PC-9 (cell line): ENCODE measurements at places on chromosomes 4 and X. TPM values are rescaled to one million over a fixed set of nuclear protein-coding genes. Genes with fewer than 3 reads are reported as not detected.
A peak's percentile ranks its signal among the peaks of the same experiment; 100 is the strongest.

AMOT gene
- total RNA-seq: 83.0 and 88.0 TPM in 2 replicates

FABP2 gene
- not detected in 2 replicates for total RNA-seq

NXF2B gene
- not detected in 2 replicates for total RNA-seq

ARL13A gene
- not detected in 2 replicates for total RNA-seq

ATP7A gene
- total RNA-seq: 13.0 and 13.8 TPM in 2 replicates

HTR2C gene
- total RNA-seq: 0.28 and 0.33 TPM in 2 replicates

GRCh38 chrX:105488716-105489115 is 268.2 kb upstream of the TEX13A start:
- no peak for DNase-seq

DNA sequence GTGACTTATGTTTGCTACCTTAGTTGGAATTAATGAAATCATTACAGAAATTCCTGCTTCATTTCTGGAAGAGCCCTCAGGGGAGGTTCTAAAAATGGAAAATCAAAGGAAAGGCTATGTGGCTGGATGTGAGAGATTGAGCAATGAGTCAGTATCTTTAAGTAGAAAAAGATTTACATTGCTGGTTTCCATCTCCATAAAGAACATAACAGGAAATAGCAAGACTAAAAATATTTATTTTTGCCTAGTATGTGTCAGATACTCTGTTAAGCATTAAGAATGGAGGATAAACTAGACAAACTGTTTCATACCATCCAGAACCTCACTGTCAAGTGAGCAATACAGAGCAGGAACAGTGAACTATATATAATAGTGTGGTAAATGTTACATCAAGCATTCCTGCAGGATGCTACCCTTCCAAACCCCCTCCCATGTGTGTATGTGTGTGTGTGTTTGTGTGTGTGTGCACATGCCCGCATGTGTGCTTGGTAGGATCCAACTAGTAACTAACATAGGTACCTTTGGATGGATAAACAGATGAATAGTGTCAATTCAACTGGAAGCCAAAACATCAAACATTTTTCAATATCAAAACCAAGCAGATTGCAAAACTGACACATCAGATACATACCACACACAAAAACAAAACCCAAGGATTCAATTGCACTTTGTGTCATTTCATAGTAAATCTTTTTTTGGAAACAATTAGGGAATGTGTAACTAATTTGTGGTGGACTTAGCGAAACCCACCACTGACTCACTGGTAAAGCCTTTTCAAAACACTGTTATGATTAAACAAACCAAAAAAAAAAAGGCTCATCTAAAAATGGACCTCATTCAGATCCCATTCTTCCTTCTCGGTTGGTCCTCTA is 223.4 kb downstream of the SHROOM3 start:
- DNase-seq: no peak

GRCh38 chrX:88437563-88437962 is 309.5 kb upstream of the CPXCR1 start:
- DNase-seq: no peak

DNA sequence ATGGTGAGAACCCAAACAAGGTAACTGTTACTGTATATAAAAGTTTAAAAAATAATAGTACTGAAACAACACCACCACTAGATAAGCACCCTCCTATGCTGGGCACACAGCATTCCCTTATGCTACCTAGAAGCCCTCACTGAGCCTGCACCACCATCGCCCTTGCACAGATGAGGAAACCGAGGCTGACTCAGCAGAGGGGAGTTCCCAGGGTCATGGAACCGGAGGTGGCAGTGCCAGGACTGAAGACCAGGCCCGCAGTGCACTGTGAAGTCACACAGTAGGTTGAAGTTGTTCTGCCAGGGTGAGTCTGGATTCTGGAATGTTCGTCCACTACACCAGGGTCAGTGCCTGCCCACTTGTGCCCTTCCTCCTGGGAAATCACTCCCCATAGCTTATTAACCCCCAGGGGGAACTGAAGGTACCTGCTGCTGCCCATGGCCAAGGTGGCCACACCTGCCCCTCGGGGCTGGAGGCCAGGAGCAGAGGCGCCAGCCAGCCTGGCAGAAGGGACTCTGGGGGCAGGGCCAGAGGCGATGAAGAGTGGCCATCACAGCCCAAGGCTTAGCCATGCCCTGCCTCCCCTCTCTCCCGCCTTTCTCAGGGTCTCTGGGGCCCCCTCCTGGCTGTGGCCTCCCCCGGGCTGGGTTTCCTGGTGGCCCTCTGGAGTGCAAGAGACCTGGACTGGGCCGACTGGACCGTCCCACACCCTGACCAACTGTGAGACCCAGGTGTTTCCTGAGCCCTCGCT is 15.1 kb upstream of the ABLIM2 start:
- DNase-seq: no peak

DNA sequence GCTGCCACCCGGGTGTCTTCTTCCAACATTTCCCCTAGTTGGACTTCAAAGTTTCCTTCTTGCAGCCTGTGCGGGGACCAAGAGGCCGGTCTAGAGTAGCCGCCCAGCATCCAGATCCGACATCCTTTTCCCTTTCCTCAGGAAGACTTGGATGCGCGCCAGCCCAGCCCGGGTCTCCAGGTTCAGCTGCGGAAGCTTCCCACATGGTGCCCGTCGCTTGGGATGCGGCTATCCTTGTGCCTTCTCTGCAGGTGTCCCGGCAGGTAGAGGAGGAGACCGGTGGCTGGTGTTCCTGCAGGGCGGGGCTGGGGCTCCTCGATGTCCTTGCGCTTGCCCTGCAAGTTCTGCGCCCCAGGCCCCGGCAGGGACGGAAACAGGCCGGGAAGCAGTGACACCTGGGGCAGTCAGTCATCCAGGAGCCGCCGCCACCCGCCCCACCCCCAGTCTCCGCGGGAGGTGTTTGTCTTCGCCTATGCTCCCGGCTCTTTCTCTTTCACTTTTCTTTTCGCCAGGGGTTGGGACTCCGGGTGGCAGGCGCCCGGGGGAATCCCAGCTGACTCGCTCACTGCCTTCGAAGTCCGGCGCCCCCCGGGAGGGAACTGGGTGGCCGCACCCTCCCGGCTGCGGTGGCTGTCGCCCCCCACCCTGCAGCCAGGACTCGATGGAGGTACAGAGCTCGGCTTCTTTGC is at the start of gene IL15:
Gene IL15, plus strand, starts transcription at position 502 of the 689 bp plus-strand sequence. CDS start 82,882 bp downstream, outside the sequence.
- DNase-seq: peak; percentile 81

DNA sequence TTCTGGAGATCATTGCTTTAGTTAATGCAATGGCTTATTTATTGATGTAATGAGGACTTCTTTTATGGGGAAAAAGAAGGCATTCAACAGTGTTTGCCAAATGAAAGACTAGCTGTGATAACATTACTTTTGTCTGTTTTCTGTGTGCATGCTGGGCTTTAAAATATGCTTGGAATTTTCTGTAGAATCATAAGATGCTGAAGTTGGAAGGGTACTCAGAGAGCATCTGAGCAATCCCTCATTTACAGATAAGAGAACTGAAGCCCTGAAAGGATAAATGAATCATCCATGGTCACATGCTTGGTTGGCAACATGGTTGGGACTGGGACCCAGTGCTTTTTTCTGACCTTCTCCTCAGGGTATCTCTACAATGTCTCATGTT is 31.4 kb upstream of the PITX2 start:
- no peak for DNase-seq

DNA sequence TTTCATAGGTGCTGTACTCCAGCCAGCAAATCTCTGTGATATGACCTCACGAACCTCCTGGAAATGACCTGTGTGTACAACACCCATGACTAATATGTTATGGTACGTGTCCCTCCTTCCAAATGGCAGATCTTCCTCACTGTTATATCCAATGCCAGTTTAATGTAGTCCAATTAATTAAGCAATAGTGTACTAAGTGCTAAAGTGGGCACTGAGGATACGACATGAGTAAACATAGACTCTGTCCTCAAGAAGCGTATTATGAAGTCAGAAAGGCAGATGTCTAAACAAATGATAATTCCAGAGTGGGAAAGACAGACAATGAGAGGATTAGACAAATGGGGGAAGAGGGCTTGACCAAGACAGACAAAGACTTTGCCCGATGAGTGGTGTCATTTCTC is 33.9 kb downstream of the GPRIN3 start:
- DNase-seq: no peak

GRCh38 chr4:11489453-11490083 is 60.9 kb upstream of the HS3ST1 start:
- DNase-seq: no peak

DNA sequence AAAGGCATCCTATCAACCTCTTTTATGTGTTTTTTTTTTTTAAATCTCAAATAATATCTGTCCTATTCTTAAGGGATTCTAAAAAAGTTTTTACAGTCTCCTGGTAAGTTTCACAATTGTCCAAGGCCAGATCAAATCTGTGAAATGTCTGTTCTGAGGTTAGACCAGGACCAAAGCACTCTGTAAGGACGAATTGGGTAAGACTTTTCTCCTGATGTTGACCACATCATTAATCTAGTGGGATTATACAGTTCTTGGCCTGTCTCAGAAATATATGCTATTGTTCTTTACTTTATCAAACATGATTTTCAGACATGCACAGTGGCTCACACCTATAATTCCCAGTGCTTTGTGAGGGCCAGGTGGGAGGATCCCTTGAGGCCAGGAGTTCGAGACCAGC is 45.8 kb upstream of the TMEM131L start:
- DNase-seq: no peak

- DNase-seq: peak; percentile 97
Observed at GRCh38 chr4:17576932-17577664, at the start of gene LAP3. Gene LAP3 (plus strand): TSS chr4:17577198. CDS start chr4:17577466, 268 bp downstream.

DNA sequence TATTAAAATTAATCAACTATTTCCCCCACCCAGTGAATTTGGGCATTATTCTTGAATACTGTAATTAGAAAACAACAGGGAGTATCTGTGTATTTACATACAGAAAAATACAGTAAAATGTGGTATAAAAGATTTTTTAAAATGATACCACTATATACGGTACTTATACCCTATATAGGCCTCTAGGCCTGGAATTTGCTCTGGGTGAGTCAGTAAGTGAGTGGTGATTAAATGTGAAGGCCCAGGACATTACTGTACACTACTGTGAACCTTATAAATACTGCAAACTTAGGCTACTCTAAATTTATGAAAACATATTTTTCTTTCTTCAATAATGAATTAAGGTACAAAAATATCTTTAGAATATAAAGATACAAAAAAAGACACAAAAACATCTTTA is 6.3 kb upstream of the CSN3 start:
- DNase-seq: no peak

DNA sequence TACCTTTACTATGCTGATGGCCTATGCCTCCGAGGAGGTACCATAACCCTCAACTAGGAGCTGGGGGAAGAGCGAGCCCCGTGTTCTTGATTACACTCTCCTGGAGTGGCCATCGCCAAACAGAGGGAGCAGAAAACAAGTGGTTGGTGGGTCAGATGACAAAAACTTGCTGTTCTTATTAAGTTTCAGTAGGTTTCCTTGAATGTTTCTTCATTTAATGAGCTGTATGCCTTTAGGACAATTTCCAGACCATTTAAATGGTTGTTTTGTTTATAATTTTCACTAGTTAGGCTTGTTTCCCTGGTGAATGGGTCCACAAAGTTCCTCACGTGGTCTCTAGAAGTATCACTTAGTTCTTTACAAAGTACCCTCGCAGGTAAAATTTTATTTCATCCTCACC is 4.7 kb downstream of the PYURF start:
- DNase-seq: no peak
